ENCODE measurements at places on chromosomes 2 and 18.

GRCh38 chr18:55592572-55592971, 4.6 kb upstream of the TCF4 start:
- DNase-seq, result no peak

- no peak for DNase-seq
Measured at GRCh38 chr2:196853301-196854087, 44.3 kb upstream of the C2orf66 start.

DNA sequence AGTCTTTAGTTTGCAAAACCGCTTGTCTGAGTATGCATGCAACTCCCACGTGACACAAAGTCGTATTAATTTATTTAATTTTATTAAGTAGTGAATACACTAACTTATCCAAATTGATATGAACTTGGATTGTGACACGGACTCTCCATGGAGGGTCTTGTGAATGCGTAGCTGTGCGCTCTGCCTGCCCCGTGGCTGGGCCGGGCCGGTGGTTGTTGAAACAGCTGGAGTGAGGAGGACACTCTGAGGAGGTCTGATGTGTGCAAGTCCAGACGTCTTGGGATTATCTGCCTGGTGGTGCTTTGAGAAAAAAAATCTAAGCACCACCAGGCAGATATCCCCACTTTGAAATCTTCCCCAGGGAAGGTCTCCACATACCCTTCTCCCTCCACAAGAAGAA, 41.0 kb upstream of the RBM44 start:
- DNase-seq, result no peak

DNA sequence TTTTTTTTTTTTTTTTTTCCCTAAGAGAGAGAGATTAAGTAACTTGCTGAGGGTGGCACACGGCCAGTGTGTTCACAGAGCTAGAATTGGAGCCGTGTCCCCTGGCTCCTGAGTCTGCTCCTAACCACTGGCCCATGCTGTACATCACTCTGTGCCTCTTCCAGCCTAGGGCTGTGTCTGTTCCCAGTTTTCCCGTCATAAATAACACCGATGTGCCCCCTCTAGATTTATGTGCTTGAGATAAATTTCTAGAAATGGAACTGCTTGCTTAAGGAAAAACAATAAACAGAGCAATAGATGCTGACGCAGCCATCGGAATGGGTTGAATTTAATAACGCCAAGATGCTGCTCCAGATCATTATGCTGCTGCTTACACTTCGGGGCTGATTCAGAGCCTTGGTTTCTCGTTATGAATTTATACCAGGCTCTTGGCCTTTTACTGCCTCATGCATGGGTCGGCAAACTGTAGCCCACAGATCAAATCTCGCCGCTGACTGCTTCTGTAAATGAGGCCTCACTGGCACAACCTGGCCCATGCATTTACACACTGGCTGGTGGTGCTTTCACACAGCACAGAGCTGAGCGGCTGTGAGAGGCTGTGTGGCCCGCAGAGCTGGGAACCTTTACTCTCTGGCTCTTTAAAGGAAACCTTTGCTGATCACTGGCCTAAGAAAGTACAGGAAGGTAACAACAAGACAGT, 58.1 kb downstream of the NDUFA10 start:
- DNase-seq, result no peak

- DNase-seq, result no peak
Measured at GRCh38 chr2:64423303-64423702, 30.7 kb upstream of the LGALSL start.
